ENCODE measurements at places on chromosomes 5 and 9.

- peak; percentile 85 for DNase-seq
These were observed 60.2 kb downstream of the MLLT3 start for GRCh38 chr9:20562051-20562450.

- DNase-seq: no peak
These were observed 609.8 kb downstream of the PTPRD start for GRCh38 chr9:10003047-10003446.

- no peak for DNase-seq
These were observed 577.5 kb upstream of the CLINT1 start for GRCh38 chr5:158436271-158437065.

DNA sequence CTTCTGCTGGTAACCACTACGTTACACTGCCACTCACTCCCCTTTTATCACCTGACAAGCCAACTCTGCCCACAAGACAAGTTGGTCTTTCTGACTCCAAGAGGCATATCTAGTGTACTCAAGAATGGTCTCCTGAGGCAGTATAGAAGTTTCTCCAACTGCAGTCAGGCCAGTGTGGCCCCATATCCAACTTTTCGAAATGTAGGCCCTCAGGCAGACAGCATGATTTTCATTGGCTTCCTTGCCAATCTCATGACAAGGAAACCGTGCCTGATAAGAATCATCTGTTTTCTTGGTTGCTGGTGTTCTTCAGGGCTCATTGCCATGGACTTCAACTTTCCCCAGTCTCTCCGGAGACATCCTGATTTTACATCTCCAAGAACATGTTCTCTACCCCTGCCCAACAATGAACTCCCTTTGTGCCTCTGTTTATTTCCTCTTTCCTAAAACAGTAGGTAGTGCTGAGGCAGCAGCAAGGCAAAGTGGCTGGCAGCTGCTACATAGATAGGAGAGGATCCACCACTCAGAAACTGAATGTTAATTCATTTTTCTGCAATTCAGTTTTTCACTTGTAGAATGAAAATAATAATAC is 62.6 kb upstream of the SEMA6A start:
- no peak for DNase-seq

DNA sequence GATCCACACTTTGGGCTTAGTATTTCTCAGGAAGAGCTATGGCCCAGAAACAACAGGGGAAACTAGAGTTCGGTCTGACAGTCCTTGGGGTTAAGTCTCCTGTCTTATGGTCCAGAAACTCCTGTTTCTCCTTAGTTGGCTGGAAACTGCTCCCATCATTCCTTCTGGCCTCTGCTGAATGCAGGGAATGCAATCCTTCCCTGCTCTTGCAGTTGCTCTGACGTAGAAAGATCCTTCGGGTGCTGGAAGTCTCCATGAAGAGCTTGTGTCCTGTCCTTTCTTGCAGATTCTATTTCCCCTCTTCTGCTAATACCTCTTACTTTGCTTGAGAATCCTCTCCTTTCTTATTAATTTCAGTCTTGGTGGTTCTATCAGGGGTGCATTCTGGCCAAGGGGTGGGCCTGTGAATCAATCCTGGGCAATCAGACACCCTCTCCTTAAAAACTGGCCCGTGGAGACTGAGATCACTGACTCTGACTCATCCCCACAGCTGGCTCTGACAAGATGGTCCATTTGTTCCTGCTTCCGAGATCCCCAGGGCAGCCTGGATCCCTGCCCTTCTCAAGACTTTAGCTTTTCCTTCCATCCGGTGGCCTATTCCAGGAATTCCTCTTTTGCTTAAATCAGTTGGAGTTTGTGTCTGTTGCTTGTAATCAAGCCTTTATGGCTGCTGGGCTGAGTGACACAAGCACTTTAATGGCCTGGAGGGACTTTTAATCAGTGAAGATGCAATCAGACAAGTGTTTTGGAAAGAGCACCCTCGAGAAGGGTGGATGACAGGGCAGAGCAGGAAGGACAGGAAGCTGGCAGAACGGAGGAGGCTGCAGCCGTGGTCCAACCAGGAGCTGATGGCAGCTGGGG is 23.7 kb downstream of the PTGS1 start:
- DNase-seq: no peak

DNA sequence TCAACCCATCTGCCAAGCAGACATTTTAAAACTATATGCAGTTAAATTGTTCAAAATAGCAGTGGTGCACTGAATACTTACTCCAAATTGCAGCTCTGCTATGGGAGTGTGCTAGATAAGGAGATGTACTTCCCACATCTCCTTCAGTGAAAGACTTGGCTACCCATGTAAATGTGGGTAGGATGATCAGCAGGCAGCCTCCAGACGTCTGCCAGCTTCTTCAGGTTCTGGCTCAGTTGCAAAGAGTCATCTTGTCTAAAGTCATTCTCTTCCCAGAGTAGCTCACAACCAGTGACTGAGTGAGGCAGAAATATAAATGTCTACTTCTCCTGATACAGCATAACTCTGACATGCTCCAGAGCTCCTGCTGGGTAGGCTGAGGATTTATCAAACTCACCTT is 1050.0 kb upstream of the CDH10 start:
- DNase-seq: no peak

GRCh38 chr5:87300744-87301143 is 33.1 kb downstream of the RASA1 start:
- peak; percentile 48 for DNase-seq

GRCh38 chr9:5608298-5609225 is 20.3 kb upstream of the RIC1 start:
- no peak for DNase-seq

- DNase-seq: no peak
These were observed 142.9 kb downstream of the CDK5RAP2 start for GRCh38 chr9:120436983-120437475.

GRCh38 chr5:118723021-118723338 is 265.4 kb downstream of the DTWD2 start:
- no peak for DNase-seq

DNA sequence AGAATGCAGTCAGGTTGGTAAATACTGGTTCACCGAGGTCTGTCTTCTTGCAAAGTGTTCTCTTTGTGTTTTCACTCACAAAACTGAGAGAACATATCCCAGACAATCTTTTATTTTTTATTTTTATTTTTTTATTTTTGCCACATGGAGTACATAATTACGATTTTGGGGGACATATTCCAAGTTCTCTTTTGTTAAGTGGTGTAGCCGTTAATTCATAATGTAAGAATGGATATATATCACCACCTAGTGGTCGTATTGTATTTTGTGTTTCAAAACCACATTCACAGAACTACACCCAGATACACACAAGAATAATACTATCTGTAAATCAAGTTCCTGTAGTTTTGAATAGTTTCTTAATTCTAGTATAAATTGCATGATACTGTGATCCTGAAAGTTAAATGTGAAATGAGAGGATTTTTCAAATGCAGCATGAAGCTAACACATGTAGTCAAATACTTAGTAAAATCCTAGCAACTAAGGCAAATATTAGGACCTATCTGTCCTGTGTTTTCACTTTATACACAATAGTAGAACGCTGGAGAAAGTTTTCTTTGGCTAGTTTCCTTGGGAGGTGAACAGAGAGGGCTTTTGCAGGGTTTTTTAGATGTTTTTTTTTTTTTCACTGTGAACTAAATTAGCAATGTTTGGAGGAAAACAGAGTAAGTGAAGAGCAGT is 92.7 kb downstream of the VCAN start:
- no peak for DNase-seq

- DNase-seq: no peak
These were observed 161.3 kb downstream of the SNCAIP start for GRCh38 chr5:122473138-122473843.

DNA sequence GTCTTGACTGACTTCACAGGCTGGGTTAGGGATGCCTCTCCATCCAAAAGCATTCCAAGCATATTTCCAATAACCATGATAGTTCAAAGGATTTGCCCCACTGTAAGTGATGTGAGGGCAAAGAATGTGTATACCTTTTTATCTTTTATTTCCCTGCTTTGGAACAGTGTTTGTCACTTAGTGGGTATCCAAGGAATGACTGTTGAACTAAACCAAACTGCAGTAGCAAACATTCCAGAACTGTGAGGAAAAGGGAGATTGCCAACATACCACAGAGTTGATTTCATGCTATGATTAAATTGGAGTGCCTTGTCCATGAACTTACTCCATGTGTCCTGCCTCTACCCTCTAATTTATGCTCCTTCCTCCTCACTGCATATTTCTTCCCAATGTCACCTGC is 400.0 kb downstream of the KIAA0825 start:
- no peak for DNase-seq

GRCh38 chr5:10856683-10857337 is 95.8 kb upstream of the DAP start:
- no peak for DNase-seq

- DNase-seq: no peak
These were observed 400.7 kb downstream of the ZSWIM6 start for GRCh38 chr5:61732796-61733195.
